ENCODE measurements at places on chromosomes 2 and 18.

GRCh38 chr2:16671760-16672159 lies 6.1 kb upstream of the CYRIA start:
- peak; percentile 67 for DNase-seq

DNA sequence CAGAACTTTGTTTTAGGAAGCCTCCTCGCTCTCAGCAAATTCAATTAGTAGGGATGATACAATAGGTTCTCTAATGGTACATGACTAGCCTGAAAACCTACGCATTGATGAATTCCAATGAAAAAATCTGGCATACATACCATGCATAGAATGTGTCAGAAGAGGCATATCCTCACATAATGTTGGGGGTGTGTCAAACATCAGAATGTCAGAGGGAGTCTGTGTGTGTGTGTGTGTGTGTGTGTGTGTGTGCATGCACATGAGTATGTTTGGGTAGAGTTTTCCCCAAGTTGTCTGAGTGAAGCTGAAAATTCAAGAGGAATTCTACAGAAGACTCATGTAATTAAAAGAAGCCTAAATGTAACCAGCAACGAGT lies 78.5 kb downstream of the FIGN start:
- peak; percentile 55 for DNase-seq

DNA sequence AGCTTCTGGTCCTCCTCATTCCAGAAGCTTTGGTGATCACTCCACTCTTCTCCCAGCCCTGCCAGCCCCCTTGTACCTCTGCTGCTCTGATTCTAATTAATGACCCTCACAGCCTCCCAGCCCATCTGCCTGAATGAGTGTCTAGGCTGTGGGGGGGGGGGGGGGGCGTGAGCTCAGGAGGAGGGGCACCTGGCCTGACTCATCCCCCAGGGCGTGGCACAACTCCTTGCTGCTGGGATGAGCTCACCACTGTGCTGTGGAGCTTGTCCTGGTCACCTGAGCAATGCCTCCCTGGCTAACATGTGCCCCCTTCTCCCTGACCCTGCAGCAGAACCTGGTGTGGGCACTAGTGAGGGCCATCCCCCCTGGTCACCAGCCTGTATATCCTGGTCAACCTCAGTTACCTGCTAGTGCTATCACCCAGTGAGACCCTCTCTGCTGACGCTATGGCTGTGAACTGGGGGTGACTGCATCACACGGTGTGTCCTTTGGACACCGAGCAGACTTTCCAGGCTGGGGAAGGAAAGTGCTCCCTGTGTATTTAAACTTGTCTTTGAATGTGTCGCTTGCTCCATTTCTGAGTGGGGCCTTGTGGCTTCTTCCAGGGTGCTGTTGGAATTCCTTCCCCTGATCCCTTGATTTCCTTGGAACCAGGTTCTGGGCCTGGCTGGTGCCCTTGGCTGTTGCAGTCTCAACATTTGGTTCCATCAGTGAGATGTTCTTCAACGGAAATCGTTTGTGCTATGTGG lies 41.5 kb upstream of the PUM2 start:
- DNase-seq, result peak; percentile 93

- DNase-seq, result no peak
Measured at GRCh38 chr2:163553601-163554000, 182.2 kb downstream of the FIGN start.

DNA sequence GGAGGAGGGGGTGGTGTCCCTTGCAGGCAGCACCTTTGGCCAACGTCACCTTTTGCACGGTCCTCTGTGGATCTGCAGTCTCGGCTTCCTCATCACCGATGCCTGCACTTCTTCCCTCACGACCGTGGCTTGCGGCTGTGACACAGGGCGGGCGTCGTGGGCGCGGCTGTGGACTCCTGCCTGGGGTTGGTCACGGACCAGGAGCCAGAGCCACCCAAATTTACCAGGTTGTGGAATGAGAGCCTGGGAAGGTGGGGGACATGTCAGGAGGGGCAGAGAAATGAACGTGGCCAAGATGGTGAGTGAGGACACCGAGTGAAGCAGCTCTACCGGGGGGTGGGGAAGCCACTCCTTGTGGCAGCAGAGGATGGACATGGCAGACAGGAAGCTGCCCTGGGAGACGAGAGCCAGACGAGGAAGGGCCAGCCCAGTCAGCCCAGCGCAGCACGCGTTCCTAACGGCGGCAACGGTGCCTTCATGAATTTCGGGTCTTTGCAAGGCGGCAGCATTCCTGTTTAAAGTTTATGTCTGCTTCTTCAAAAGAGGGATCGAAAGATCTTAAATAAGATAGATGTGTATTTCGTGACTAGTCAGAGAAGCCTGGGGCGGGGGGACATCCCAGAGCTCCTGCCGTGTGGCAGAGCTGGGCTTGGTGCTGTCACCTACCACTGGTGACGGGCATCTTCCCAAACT lies 84.2 kb downstream of the LRRFIP1 start:
- DNase-seq, result no peak

DNA sequence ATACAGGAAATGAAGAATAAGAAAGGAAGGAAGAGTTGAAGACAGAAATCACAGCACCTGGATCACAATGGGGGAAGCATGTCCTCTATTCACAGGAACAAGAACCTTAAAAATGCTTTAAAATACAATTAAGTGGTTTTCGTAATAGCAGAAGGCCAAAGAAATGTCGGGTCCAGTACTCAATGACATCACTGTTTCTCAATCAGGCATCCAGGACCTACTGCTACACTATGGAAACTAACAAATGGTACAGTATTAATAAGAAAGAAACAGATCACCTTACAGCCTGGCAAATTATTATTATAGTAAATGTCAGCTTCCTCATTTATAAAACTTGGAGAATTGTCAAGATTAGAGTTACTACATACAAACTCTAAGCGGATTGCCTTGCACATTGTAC lies 15.8 kb downstream of the HNRNPLL start:
- no peak for DNase-seq

GRCh38 chr2:68762100-68762499 lies 27.5 kb downstream of the ARHGAP25 start:
- DNase-seq, result no peak

DNA sequence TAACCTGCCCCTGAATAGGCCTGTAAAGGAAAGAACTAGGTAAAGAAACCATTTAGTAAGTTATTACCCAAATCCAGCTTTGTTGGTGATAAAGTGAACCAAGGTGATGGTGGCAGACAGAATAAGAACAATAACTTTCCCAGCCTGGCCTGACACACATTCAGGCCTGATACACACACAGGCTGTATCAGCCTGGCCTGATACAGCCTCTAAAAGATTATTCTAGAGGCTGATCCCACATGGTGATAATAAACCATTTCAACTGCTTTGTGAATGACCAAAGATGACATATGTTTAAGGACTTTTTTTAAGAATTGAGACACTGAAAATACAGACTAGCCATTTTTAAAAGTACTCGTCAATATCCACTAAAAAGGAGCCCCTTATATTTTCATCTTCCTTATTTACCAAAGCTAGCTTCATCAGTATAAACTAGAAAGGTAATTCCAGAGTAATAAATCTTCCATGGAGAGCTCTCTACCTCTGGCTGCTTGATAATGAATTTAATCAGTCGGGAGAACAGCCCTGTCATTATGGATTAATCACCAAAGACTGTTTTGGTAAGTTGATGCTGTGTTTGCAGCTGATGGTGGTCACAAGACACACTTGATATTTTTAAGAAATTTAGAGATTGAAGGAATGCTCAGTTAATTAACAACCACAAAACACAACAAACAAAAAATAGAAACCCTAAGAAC lies 77.2 kb downstream of the SLC8A1 start:
- no peak for DNase-seq

- DNase-seq, result peak; percentile 54
Measured at GRCh38 chr18:22667616-22668422, 250.1 kb upstream of the CTAGE1 start.

- DNase-seq, result peak; percentile 31
Measured at GRCh38 chr18:58051765-58052460, 7.9 kb downstream of the NEDD4L start.

DNA sequence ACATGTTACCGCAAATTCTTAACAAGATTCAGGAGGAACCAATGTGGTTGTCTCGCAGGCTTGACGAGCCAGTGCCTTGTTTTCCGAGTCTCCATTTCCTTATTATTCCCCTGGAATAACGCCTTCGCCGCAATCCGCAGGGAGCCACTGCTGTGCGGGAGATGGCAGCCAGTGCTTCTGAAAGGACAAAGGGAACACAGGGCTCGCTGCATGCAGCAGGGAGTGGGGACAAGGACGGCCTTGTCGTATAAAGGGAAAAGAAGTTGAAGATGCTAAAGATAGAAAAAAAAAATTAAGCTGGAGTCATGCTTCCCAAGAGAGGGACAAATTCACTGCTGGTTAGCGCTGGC lies 221.4 kb downstream of the NDUFA10 start:
- DNase-seq, result no peak

DNA sequence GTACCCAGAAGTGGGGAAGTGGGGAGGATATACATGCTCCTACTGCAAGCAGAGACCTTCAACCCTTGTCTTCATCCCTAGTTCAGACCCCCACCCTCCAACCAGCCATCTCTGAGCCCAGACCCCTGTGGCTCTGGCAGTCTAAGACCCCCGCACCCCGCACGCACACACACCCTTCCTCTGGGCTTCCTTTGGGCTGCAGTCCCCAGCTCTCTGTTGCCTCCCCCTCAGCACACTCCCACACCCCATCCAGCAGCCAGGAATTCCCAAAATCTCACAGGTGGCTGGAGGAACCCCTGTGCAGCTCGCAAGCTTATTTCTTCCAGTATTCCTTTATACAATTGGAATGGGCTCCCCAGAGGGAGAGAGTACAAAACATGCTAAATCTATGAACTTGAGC lies 13.9 kb upstream of the GYPC start:
- DNase-seq, result no peak

- DNase-seq, result peak; percentile 44
Measured at GRCh38 chr2:101559551-101559950, 84.6 kb upstream of the RFX8 start.

GRCh38 chr2:60496956-60497355 lies 56.5 kb downstream of the BCL11A start:
- DNase-seq, result no peak

DNA sequence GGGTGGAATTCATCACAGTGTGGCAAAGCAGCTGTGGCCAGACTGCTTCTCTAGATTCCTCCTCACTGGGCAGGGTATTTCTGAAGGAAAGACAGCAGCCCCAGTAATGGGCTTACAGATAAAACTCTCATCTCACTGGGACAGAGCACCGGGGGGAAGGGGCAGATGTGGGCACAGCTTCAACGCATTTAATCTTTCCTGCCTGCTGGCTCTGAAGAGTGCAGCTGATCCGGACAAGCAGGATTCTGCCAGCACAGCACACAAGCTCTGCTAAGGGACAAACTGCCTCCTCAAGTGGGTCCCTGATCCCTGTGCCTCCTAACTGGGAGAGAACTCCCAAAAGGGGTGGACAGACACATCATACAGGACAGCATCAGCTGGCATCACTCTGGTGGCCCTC lies 779.9 kb upstream of the CNTNAP5 start:
- no peak for DNase-seq

- DNase-seq, result peak; percentile 12
Measured at GRCh38 chr2:200761266-200761665, 50.4 kb upstream of the BZW1 start.

DNA sequence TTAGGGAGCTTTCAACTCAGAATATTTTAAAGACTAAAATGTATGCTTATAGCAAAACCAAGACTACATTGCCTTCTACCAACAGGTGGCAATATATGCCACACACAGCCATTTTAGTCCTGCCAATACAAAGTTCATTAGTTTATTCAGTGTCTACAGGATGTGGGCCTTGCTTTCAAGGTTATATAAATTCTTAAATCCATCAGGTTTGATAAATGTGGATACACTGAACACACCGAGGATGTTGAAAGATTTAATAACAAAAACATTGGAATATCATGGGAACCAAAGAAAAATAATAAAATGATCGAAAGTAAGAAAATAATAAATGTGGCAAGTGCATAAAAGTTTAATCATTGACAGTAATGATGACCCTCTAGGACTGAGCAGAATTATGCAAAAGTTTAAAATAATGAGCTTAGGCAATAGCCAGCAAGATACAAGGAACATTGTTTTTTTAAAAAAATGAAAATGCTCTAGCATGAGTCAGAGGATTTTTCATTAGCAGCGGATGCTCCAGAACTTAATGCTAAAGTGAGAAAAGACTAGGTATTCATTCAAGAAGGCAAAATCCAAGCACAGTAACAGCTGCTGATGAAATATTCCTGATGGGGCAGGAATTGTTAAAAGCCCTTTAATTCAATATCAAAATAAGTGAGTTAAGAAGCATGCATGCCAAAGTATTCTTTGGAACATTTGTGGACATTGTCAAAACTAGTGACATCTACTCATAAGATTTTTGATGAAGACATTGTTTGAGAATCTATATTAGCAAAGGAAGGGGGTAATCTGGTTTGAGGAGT lies 14.2 kb downstream of the SCN9A start:
- DNase-seq, result peak; percentile 56

GRCh38 chr2:106667478-106668070 lies 180.4 kb downstream of the CD8B2 start:
- DNase-seq, result no peak

DNA sequence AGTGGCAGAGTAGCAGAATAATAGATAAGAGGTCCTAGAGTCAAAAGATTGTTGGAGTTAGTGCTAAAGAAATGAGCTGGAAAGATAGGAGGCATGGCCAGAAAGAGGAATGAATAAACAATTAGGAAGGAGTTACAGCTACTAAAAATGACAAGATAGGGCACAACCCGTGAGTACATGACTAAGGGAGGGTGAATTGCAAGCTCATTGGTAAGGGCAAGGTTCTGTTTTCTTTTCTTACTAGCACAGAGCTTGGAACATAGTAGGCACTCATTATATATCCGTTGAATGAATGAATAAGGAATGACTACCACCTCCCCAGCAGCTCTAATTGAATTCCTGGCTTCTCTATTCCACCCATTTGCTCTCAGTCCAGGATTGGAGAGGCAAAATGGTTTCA lies 5.7 kb upstream of the MARCO start:
- DNase-seq, result no peak

GRCh38 chr2:55111570-55112228 lies 61.4 kb upstream of the RTN4 start:
- DNase-seq, result peak; percentile 82

DNA sequence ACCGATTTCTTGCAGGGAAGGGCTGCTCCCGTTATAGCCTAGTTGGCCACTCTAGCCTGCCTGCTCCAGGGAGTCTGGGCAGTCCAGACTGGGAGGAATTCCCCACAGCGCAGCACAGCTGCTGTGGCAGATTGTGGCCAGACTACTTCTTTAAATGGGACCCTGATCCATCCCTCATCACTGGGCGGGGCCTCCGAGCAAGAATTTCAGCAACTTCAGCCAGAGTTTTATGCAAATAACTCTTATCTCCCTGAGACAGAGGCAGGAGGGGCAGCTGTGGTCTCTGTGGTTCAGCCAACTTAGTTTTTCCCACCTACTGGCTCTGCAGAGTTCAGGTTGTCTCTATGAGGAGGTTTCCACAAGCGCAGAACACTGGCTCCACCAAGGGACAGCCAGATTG lies 1583.2 kb downstream of the SUCLG1 start:
- DNase-seq, result no peak
